Kidney (tissue), 22 donors: ENCODE measurements at places on chromosomes 13 and 19. TPM values are rescaled to one million over a fixed set of nuclear protein-coding genes. Genes with fewer than 3 reads are reported as not detected.

Gene CCDC194
- polyA plus RNA-seq: not detected

Gene PARP4
- polyA plus RNA-seq: 13.9 TPM

Gene ZNF99
- polyA plus RNA-seq: 0.13 TPM

Gene ZNF283
- 3.3 TPM for polyA plus RNA-seq
